ENCODE measurements at places on chromosomes 11 and 22.
A peak's percentile ranks its signal among the peaks of the same experiment; 100 is the strongest.

DNA sequence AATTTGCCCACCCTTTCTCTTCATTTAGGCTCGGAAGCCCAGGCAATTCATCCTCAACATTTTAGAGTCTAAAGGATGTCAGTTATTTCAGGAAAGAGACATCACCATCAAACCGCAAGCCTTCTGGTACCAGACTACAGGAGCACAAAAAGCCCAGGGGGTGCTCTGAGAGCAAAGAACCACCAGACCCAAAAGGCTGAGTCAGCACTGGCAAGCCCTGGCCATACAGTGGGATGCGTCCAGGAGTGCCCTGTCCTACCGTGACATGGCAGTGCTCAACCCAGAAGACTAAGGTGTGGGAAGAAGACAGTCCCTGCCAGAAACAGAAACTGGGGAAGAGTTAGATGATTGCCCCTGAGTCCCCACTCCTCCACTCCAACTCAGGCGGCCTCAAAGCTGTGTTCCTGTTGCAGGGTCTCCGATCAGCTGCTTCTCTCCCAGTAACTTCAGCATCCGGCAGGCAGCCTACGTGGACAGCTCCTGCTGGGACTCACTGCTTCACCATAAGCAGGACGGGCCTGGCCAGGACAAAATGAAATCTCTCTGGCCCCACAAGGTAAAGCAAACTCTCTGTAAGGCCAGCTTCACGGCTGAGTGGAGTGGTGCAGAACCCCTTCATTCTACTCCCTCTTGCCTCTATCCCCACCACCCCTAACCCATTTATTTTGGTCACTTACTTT is 1.5 kb downstream of the PANX3 start:
- DNase-seq: no peak

DNA sequence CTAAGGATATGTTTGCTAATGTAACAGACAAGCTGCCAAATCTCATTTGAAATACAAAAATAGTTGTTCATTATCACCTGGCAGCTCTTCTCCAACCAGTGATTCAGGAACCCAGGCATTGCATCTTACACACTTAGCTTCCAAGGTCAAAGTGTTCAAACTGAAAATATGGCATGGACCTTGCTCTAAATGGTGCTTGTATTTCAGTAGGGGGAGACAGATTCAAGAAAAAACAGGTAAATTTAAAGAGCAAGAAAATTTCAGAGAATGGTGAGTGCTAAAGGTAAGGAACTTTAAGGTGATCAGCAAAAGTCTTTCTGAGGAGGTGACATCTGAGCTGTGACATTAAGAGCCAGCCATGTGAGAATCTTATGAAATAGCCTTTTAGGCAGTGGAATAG is 82.8 kb upstream of the E2F8 start:
- DNase-seq: no peak

DNA sequence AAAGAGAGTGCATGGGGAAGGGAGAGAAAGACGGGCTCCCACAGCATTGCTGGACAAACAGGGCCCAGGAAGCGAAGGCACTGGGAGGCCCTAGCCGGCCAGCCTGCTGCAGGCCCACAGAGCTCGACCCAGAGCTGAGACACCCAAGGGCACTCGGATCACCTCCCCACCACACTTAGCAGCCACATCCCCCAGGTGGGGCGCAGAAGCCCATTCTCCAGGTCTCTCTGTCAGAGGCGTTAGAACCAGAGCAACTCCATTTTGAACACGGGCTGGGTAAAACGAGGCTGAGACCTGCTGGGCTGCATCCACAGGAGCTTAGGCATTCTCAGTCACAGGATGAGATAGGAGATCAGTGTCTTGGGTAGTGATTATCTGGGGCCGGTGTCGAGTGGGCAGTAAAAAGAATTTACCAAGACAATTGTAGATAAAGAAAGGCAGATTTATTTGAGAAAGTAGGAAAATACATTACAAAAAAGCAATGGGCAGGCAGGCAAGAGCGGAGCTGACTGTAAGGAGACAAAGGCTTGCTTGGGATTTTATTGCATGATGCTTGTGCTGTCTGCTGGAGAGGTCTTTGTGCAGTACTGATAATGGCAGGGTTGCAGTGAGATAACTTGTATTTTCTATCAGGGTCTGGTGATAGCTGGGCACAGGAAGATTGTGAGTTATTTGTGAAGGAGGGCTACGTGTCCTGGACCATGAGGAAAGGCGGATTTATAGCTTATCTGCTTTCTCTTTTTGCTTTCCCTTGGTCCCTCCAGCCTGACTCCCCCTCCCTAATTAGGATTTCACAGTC is 13.4 kb upstream of the CAPN5 start:
- DNase-seq: no peak

DNA sequence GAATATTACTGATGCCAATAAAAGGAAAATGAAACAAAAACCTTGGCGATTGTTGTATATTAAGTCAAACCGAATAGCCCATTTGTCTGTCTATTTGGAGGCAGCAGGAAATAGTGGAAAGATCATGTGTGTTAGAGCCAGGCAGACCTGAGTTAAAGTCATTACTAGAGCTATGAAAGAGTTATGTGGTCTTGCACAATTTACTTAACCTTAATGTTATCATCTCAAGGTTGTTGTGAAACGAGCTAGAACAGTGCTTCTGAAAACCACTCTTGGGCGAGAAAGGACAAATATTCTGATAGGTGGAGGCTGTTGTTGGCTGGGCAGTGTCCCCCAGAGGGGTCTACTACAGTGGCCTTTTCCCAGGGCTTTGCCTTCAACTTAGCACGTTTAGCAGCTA is 60.0 kb upstream of the NUP160 start:
- peak; percentile 27 for DNase-seq

DNA sequence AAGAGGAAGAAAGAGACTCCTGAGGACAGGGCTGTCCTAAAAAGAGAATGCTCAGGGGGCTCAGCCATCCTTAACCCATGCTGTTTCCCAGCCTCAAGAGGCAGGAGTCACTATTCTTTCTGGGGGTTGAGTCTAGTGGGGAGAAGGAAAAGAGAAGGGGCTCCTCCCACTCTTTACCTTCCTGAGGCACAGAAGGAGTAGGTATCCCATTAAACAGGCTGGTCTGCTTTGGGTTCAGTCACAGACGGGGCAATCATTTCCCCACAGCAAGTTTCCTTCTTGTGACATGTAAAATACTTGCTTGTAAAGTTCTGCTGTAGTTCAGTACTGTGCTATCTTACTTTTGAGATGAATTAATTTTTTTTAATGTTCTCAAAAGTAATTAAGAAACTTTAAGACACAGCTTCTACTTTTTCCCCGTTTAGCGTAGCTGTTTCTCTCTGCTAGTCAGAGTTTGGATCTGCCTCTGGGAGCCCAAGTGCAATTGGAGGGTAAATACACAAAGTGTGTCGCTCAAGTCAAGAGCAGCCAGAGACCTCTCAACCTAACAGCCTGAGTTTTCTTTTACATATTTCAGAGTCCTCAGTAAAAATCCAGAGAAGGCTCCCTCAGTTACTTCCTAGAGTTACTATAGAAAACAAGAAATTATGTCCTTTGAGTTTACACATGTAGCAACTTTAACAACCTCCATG is 15.0 kb downstream of the OR8A1 start:
- no peak for DNase-seq

GRCh38 chr11:198236-198806 is 5.4 kb downstream of the SCGB1C1 start:
- DNase-seq: no peak

- no peak for DNase-seq
Observed at GRCh38 chr22:17741866-17742526, 32.3 kb downstream of the BID start.

DNA sequence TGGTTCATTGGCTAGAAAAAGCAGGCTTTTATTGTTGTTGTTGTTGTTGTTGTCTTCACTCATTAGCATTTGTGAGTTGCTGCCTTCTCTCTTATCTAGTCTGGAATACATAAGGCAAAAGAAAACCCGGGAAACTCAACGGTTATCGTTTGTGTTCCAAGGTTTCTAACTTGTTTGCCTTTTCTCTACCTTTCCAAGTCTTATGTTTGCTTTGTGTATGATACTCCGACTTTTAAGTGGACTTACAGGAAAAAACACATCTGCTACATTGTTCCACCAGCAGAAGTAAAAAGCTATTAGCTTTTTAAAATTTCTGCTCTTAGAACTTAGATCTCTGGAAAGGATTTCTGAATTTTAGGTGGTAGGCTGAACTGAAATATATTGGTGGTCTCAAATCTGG is 27.0 kb upstream of the HIKESHI start:
- DNase-seq: no peak
